ENCODE measurements at places on chromosomes 5 and 9.

GRCh38 chr9:137087409-137087925, 682 bp downstream of the MAN1B1 start:
- DNase-seq = peak; percentile 57

DNA sequence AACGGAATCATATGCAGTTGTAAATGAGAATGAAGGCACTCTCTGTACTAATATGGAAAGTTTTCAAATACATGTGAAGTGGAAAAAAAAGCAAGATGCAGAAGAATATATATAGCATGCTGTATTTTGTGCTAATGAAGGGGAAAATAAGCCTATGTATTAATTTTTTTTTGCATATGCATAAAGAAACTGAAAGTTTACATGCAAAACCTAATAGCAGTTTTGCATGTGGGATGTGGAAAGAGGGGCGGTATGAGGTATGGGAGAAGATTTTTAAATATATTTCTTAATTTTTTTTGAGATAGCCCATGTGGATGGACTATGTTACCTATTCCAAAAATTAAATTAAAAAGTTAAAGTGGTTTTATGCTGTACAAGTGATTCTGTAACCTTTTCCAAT, 83.7 kb upstream of the IL12B start:
- DNase-seq = no peak

DNA sequence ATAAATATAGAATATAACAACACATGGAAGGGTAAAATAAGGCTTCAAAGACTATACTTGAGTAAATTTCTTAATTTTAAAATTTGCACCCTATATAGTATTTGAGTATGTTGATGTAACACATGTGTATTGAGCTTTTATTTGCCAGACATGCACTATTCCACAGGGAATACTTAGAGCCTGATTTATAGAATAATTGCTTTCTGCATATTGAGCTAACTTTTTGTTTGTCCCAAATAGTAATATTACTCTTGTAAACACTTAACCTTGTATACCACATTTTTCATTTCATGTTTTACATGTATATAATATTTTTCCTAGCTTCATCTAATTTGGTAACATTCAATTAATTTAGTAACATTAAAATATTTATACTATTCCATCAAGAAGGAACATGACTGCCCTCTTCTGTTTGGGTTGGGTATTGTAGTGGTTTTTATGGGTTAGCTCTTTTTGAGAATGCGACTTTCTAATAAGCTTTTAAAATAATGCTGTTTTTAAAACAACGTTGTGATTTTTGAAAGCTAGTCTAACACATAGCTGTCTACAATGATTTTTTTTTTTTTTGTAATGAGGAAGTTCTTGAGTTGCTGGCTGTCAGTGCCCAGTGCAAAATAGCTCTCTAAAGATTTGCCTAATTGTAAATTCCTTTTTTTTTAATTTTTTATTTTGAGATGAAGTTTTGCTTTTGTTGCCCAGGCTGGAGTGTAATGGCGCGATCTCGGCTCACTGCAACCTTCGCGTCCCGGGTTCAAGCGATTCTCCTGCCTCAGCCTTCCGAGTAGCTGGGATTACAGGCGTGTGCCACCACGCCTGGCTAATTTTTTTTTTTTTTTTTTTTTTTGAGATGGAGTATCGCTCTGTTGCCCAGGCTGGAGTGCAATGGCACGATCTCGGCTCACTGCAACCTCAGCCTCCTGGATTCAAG, 4.8 kb downstream of the SUB1 start:
- DNase-seq = no peak

DNA sequence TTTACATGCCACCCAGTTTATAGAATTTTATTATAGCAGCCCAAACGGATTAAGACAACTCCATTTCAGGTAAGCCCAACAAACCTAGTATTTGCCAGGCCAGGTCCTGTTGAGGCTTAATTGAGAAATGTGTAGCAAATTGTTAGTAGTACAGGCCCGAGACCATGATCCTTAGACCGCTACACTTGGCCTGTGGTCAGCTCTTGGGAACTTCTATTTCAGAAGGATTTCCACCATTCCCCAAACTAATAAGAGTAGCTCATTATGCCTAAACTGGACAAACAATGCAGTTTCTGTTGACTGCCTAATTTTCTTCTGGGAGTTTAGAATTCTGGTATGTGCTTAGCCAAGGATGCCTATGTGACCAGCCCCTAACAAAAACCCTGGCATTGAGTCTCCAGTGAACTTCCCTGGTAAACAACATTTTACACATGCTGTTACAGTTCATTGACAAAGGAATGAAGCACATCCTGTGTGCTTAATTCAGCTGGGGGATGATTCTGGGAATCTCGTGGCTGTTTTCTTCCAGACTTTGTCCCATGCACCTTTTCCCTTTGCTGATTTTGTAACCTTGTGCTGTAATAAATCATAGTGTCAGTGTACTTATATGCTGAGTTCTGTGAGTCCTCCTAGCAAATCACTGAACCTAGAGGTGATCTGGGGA, 5.6 kb upstream of the GPX3 start:
- no peak for DNase-seq

DNA sequence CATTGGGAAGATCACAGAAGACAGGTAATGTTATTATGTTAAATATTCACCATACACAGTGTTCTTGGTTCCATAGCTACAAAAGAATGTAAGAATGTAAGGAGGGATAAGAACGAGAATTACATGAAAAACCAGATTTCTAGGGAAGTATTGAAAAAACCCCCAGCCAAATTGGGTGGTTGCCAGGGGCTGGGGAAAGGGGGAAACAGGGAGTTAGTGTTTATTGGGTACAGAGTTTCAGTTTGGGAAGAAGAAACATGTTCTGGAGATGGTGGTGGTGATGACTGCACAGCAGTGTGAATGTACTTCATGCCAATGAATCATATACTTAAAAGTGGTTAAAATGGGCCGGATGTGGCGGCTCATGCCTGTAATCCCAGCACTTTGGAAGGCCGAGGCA, 40.3 kb downstream of the GLRX start:
- no peak for DNase-seq

DNA sequence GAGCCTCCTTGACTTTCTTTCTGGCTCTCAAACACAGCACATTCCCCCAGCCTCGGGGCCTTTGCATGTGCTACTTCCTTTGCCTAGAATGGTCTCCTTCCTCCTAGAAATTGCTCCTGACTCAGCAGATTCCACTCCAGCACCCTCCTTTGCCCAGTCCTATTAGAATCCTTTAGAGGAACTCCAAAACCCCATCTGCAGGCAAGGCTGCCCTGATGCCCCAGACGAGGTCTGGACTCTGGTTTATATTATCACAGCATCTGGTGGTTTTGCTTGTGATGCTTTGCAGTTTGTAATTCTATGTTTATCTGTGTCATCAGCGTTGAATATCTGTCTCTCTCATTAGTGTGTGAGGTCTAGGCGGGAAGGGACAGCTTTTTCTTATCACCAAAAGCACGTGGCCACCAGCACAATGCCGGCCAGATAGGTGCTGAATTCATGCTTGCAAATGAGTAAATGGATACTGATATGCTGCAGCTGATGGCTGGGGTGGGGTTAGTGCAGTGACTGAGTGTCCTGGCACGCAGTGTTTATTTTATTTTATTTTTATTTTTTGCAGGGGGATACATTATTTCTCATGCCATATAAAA, 30.0 kb upstream of the ANKH start:
- DNase-seq = no peak

- no peak for DNase-seq
Observed at GRCh38 chr5:72883850-72884249, 67.4 kb downstream of the TNPO1 start.

DNA sequence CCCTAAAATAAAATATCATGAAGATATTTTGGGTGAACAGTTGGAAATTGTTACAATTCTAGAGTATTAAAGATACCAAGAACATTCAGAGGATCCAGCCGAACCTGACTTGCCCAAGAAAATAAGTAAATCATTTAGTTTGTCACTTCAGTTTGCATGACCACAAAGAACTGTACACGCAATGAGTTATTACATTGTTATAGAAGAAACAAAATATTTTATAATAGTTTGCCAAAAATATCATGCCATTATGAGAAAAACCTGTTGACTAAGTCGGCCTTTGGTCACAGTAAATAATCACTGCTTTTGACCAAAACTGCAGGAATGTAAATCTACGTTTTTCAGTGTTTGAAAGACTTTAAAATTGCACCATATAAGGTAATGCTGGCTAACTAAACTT, 27.9 kb downstream of the TRIO start:
- DNase-seq = no peak

DNA sequence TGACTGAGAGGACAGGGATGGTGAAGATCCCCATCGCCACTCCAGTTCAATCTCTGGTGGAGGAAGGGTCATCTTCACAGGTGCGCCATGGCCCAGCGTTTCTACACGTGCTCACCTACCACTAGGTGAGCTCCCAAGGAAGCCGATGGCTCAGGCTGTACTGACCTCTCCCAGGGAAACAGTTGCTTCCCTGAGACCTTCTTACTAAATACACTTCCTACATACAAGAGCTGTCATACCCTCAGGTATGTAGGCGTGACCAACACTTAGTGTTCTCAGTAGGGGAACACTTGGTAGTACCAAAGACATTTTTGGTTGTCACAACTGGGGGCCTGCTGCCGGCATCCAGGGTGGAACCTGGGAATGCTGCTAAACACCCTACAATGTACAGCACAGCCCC, 75.2 kb downstream of the TENT4A start:
- DNase-seq = no peak

DNA sequence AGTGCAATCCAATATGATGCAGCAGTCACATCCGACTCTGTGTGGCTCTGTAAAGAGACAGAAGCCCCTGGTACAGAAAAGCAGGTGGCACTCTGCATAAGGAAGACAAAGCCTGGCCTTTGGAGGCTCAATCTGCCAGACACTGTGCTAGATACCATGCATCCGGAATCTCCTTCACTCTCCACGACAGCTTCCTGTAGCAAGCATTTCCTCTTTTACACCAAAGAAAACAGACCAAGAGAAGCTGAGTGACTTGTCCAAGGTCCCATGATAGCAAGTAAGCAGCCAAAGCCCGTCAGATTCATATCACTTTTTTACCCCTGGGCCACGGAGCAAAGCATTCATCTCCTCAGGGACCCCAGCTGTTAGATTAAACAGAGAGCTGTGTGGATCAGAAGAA, 64.2 kb upstream of the SMIM23 start:
- DNase-seq = no peak

GRCh38 chr5:33297760-33298216, 143.0 kb upstream of the TARS1 start:
- no peak for DNase-seq

DNA sequence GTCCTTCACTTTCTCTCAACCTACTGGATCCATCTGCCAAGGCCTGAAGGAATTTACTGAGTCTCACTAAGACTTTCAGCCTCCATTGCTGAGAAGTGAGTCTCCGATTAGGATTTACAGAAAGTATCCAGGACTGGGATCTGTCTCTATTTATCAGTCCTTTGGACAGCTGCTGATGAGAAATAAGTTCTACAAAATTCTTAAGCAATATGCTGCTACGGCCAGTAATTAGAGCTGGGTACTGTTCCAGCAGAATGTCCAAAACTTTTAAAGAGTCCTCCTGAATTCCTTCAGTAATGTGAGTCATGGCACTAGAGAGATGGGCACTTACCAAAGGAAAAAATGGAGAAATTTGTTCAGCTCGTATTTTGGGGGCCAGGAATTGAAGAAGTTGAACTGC, 5.9 kb downstream of the TEX10 start:
- no peak for DNase-seq

DNA sequence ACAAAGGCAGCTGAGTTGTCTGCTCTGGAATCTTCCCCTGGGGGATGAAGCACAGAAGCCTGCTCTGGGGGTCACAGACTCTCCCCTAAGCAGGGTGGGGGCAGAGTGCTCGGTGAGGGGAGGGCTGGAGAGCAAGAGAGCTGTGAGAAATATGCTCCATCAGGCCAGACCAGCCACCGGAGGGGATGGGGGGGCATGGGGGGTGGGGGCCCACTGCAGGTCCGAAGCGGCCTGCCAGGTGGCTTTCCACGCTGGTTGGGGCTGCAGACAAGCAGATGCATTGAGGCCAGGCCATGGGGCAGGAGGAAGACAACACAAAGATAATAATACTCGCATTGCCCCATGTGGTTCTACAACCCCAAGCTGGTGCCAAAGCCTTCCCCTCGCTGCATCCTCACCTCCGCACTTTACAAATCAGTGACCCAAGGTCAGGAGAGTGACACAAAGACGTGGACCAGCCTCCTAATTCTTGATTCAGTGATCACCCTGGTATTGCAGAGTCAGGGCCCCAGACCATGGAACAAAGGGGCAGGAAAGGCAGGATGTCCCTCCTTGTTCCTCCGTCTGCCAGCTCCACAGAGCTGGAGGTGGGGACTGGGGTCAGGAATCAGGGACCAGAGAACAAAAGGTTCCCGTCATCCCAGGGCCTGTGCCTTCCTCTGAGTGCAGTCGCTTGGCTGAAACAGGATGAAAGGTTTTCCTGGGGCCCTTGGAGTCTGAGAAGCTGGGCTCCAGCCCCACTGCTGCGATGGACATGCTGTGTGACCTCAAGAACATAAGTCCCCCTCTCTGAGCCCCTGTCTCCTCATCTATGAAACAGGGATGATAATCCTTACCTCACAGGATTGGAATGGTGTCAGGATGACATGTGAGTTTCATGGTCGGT, 37.2 kb upstream of the GABRP start:
- no peak for DNase-seq

GRCh38 chr9:99876190-99876589, 30.3 kb upstream of the STX17 start:
- DNase-seq = no peak

DNA sequence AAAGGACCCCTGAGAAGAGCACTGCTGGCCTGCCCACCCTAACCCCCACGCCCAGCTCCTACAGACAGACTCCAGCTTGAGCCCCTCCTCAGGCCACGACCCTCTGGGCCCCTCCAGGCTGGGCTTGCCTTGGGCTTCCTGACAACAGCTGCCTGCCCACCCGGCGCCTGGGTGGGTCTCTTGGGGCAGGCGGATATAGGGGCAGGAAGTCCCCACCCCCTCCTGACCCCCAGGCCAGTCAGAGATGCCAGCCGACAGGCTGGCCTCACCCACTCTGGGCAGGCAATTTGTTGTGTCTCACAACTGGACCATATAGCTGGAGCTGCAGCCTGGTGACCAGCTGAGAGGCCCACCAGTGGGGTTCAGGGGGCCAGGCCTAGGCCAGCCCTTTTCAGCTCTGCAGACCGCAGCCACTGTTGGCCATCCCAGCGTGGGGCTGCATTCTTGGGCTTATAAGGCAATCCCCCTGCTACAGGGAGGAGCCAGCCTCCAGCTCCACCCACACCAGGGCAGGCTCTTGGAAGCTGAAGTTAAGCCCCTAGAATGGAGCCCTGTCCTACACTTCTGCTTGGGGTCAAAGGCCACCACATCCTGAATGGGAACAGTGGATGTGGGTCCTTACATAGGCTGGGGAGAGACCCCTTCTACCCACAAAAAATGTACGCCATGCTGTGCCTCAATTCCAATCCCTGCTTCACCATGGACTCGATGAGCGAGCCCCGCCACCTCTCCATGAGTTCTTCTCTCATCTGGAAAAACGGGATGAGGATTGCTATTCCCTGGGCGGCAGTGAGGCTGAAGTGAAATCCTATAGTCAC, 2.0 kb downstream of the PDLIM7 start:
- peak; percentile 52 for DNase-seq

All from D341Med (cell line).